ENCODE measurements at places on chromosomes 3 and 15.

GRCh38 chr3:119490153-119490552, 8.2 kb upstream of the TIMMDC1 start:
- no peak for DNase-seq

GRCh38 chr3:30934208-30934550, 39.7 kb upstream of the GADL1 start:
- peak; percentile 69 for DNase-seq

DNA sequence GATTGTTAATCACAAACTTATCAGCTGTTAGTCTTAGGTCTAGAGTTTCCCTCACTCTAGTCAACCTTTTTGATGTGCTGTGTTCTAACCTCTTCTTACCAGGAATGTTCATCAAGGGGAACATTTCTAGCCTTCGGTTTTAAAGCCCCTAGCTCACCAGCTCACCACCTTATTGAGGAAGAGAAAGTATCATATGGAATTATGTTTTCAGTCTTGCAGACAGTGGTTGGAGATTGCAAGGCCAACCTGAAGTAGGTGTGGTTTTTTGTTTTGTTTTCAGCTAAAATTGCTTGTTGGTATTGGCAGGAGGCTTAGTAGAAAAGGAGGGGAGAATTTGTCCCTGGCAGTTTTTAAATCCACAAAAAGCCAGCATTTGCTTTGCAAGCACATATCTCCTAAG, 48.4 kb upstream of the CCDC80 start:
- no peak for DNase-seq

DNA sequence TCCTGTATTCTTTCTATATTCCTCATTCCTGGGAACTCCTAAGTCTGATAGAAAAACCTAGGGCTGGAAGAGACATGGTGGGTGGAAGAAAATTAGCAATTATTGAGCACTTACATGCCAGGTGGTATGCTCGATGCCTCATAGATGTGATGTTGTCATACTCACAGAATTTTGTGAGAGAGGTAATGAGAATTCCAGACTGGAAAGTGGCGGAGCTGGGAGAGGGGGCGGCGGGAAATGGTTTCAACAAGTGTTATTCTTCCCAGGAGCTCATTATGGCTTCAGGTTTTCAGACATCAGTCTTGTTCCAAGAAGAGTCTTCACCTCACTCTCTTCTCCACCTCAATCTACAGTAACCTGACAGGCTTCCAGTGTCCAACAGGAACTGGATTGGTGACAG, 16.2 kb downstream of the TIMP4 start:
- DNase-seq = no peak

DNA sequence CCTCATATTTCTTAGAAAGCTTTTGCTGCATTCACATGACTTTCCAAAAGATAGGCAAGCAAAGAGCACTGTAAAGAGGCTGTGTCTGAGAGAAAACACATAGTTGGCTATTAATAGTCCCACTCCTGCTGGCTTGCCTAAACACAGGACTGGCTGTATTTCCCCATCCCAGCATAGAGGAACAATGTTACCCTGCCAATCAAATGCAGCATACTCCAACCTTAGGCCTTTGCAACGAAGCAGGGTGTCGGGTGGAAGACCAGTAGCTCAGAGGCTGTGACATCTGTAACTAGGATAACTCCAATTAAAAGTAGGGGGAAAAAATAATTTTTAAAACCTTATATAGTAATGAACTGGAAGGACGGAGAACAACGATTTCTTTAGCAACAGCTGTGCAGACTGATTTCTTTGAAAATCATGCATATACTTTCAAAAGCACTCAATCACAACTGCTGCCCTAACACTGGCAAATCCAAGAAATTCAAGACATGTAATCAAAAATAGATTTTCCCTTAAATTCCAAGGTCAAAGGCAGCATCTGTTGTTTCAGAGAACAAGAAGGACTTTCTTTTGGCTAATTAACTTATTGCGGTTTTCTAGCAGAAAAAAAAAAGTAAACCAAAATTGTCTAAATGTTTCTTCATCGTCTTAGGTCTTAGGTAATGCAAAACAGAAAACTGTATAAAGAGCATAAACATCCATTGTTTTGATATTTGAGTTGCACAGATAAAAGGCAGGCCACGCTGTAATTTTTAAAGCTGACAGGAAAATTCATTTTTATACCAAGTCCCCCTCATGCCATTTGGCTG, 139.3 kb downstream of the TNIK start:
- DNase-seq = no peak

- no peak for DNase-seq
These were observed 155.7 kb downstream of the SV2B start for GRCh38 chr15:91255670-91256192.

DNA sequence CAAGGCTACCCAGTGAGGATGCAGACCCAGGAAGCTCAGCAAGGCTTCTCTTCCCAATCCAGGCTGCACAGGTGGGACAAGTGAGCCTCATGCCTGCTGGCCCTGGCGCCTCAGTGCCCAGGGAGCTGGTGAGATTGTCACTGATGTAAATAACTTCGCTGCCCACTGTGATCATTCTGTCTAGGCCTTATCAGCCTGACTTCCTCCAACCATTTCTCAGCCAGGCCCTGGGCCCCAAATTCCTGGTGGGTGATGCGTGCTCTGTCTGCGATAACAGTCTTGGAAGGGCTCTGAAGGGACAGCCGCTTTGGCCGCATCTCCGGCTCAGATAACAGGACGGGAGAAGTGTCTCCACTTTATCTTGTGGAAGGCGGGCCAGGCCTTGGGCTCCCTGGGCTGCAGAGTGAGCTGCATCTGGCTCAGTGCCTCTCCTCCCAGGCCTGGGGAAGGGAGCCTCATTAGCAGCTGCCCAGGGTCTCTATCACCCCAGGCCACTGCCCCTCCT, 2.2 kb upstream of the FBLN2 start:
- DNase-seq = no peak

- DNase-seq = no peak
These were observed 23.7 kb downstream of the CRYGS start for GRCh38 chr3:186520431-186520830.

DNA sequence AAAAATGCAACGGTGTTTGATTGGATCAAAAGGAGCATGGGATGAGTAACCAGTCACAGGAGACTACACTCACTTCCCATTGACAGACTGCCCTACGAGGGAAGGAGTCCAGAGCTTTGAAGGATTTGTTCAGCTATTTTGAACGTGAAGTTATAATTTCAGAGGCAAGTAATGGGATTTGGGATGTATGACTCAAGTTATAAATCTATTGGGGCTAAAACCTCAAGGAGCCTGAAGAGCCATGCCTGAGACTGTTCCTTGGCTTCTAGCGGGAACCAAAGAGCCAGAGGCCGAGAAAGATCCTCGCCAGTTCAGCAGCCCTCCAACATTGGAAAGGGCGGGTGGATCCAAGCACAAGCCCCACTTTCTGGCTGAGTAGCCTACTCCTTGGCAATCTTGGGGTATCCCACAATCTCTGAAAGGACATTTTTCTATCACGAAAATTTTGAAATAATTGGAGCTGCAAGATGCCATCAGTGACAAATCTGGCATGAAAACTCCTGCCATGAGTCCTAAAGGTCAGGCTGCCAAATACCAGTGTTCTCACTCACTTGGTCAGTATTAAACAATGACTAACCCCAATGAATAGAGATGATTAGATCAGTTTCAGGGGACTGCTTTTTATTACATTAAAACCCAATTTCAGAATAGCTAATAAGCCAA, 48.6 kb upstream of the SLCO2A1 start:
- DNase-seq = no peak

DNA sequence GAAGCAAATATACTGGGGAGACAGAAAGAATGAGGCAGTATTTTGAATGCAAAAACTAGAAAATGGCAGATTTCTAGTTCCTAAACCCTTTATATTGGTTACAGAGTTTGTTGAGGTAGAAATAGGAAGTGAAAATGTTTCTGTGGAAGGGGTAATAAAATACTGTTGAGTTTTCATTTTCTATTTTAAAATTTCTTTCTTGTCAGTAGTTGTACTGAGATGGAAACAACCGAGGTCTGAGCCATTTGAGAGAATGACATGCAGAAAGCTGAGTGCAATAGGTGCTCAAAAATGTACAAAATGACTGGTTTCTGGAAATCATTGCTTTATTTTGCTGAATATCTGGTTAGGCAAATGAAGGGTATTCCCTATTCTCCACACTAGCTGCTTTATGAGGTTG, 361.4 kb downstream of the CHL1 start:
- DNase-seq = no peak

DNA sequence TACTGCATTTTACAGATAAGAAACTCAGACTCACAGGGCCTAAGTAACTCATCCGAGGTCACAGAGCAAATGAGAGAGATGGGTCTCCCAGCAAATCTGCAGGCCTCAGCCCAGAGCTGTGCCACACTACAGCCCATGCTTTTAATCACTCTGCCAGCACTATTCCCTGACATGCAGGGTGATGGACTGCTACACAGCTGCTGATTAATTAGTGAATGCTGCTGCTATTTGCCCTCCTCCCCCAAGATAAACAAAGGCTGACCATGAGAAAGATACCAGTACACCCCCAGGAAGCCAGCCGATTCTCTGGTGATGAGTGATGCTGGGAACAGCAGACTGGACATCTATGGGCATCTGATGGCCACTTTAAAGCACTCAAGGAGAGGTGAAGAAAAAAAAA, 39.3 kb downstream of the RFTN1 start:
- no peak for DNase-seq

DNA sequence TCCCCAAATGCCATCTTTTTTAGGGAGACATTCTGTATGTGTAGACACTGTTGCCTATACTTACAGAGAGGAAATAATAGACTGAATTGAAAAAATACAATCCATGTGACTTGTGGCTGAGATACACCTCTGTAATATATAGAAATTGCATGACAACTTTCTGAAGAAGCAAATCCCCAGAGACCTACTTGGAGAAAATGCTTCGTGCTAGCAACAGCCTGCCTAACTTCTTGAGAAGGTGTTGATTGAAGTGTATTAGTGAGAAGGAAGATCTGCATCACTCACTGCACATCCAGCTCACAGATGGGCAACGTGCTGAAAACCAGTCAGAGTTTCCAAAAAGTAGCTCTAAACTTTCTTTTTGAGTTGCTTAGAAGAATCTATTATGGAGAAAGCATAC, 404.1 kb downstream of the EPHB1 start:
- DNase-seq = no peak

GRCh38 chr3:187360596-187360995, 7.6 kb upstream of the RTP4 start:
- DNase-seq = no peak

DNA sequence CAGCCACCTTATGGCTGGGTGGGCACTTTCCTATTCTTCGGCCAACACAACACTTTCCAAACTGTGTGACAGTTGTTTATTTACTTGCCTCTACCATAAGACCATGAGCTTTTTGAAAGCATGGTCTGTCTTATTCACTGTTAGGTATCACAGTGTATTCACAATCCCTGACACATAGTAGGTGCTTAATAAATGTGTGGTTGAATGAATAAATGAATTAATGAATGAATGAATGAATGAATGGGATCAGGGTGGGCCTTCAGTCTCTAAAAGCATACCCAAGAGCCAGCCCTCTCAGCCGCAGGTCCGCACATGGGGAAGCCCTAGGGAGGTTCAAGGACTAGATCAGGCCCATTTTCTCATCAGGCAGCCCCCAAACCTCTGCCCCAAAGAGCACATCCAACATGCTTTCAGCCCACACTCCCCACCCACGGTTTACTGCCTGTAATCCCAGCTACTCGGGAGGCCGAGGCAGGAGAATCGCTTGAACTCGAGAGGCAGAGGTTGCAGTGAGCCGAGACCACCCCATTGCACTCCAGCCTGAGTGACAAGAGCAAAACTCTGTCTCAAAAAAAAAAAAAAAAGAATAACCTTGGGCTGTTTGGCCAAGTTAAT, 95.9 kb downstream of the LIPC start:
- no peak for DNase-seq

DNA sequence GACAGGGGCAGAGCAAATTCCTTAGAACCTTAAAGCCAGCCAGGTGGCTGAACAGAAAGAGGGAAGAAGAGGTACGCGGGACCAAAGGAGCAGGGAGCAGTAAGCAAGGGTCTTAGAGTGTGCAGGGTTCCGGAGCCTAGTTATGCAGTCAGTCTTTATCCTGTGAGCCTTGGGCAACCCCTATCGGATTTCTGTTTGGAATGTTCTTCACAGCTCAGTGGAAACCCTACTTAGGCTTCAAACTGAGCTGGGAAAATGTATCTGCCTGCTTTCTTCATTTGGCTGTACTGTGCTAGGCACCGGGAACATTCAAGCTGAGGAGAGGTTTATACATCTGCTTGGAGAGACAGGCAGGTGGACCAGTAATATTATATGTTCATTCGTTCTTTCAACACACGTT, 37.1 kb downstream of the PSMD6 start:
- no peak for DNase-seq

GRCh38 chr3:23932571-23932970, 12.5 kb upstream of the NR1D2 start:
- DNase-seq = no peak

DNA sequence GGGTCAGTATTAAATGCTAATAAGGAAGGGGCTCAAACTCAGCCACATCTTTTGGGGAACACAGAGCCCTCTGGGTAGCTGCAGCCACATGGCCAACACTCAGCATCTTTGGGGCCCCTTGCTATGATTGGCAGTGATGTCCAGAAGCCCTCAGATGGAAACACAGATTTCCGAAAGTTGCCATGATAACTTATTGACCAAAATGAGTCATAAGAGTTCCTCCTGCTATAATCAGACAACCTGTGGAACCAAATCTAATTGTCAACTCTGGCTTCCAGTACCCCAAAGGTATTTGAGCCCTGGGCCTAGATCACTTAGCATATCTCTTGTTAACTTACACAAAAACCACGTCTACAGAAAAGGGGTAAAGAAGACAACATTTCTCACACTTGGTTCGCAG, 392.2 kb downstream of the KCNH8 start:
- DNase-seq = no peak

- no peak for DNase-seq
These were observed 93.9 kb downstream of the PCCB start for GRCh38 chr3:136343873-136344555.

GRCh38 chr3:4898454-4899313, 80.6 kb upstream of the BHLHE40 start:
- DNase-seq = no peak

DNA sequence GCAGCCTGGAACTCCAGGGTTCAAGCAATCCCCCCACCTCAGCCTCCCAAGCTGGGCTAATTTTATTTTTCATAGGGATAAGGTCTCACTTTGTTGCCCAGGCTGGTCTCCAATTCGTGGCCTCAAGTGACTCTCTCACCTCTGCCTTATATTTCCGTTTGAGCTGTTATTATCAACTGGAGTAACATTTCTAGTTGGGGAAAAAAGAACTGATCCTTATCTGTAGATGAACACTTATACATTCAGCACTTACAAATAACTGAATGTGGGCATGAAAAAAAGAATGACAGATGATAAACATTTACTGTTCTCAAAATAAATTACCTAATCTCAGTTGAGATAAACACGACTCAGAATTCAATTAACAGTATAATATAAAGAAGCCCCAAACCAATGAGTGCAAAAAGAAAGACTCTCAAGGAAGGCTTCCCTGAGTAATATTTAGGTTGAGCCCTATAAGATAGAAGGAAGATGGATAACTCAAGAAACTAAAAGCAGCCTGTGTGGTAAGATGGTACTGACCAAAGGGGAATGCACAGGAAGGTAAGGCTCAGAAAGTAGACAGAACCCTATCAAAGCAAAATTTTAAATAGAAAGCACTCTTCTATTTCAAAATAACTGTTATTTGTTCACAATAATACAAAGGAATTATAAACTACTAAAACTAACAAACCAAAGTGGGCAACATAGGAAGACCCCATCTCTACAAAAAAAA, 11.8 kb downstream of the UBE3A start:
- no peak for DNase-seq

- DNase-seq = peak; percentile 18
These were observed 9.8 kb upstream of the MEF2A start for GRCh38 chr15:99556011-99556410.

All from hematopoietic multipotent progenitor cell (in vitro differentiated cells).